Stimulated activated CD4-positive, alpha-beta T cell treated with anti-CD3 and anti-CD28 coated beads, Interleukin-2, amount 100 ng/mL, for 4 hours (primary cell): ENCODE measurements at places on chromosomes 16 and 17.

GRCh38 chr16:73483934-73484711 lies 436.2 kb upstream of the ZFHX3 start:
- no peak for DNase-seq

DNA sequence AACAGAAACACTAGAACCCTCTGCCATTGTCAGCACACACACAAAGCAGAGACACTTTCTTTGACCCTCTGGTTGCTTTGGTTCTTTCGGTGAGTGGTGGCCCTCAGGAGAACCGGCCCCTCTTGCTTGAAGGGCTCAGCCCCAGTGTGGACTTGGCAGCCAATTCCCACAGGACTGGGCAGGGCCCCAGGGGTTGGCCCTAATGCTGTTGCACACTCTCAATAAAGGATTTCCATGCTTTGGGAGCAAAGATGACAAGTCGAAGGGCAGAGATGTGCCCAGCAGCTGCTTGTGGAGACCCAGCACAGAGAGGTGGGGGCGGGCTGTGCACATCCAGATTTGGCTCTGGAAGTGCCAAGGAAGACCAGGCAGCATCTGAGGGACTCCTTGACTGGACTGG lies 149.0 kb downstream of the NTN1 start:
- DNase-seq: no peak

- no peak for DNase-seq
Measured at GRCh38 chr17:35086931-35087573, 23.5 kb upstream of the RFFL start.

GRCh38 chr16:87288753-87289362 lies 28.3 kb downstream of the C16orf95 start:
- DNase-seq: no peak

GRCh38 chr17:72591289-72592241 lies 470.7 kb downstream of the SOX9 start:
- no peak for DNase-seq

DNA sequence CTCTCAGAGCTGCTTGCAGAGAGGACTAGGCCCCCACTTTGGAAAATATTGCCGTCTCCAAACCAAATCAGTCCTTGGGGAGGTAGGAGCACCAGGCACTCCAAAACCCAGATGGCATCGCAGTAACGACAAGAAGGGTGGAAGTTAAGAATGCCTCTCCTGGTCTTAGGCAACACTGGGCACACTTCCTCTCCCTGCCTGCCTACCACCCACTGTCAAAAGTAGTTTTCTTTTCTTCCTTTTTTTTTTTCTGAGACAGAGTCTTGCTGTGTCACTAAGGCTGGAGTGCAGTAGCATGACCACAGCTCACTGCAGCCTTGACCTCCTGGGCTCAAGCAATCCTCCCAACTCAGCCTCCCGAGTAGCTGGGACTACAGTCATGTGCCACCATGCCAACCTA lies 47.2 kb downstream of the SRL start:
- DNase-seq: no peak

GRCh38 chr16:96935-97381 lies 18.9 kb downstream of the MPG start:
- peak; percentile 80 for DNase-seq

DNA sequence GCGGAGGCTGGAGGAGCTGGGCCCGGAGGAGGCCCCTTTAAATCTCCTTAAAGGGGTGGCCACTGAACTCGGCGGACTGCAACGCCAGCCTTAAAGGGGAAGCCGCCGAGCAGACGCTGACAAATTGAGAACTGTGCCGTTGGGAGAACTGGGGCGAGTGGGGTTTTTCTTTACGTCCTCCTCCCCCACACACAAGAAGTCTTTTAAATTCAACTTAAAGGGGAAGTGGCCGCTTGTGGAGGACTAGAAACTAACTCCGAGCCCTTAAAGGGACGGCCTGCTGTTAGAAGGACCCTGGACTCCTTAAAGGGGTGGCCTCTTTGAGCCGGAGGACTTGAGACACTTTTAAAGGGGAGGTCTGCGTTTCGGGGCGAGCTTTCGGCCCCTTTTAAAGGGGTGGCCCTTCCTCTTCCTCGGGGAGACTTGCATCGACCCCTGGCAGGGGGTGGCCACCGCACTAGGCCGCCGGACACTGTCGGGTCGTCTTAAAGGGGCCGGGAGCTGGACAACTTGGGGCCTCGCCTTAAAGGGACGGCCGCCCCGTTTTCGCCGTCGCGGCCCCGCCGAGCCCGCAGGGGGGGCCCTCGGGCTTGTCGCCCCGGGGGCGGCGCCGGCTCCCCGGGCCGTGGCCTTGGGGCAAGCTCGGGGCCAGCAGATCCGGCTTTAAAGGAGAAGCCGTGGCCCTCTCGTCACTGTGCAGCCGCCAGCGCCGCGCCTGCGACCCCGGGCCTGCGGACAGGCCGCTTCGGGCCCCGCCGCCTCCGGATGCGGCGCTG lies 688 bp downstream of the FBRS start:
- peak; percentile 94 for DNase-seq

DNA sequence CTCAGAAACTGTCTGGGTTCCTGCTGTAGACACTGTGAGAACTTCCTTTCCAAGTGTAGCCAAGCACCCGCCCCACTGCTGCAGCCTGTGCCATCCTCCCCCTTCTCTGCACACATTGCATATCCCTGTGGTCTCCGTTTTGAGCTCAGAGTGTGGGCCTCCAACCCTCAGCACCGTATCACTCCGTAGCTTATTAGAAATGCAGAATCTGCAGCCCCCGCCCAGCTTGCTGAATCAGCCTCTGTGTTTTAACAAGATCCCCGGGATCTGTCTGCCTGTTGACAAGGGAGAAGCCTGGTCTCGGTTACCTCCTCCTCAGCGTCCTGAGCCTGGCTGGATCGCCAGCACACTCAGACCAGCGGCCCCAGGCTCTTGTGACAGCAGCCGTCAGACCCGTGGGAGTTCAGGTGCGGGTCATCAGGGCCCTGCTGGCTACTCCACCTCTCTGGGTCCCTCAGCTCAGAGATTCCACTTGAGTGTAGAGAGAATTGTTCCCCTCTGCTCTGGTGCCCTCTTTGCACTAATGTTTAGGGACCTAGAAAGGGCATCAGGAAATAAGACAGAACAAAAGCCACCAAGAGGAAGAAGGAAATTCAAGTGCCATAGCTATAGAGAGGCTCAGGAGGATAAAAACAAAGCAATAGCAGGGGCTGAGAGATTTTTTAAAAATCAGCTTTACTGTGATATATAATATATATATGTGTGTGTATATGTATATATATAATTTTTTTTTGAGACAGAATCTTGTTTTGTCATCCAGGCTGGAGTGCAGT lies 92.3 kb downstream of the PITPNC1 start:
- no peak for DNase-seq
